Activated gamma-delta T cell treated with anti-CD3 and anti-CD28 coated beads, Interleukin-2, amount 50 U/mL, for 16 hours (primary cell): ENCODE measurements at places on chromosomes 4 and X.

DNA sequence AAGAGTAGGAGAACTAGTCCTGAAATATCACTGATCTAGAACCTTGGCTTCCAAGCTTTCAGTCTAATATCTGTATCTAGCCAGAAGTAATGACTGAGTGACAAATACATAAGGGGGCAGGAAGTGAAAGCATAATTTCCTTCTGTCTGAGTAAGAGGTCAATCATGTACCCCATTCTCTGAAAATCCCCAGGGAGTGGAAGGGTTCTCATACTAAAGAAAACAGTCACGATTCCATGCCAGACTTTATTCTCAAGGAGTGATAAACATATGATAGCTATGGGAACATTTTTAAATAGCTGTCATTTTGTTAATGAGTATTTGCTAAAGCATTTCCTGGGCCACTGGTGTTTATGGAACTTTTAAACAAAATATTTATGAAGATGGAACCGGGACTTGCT lies 308.5 kb downstream of the ARHGAP24 start:
- no peak for DNase-seq

GRCh38 chr4:156420623-156421022 lies 467.0 kb upstream of the CTSO start:
- DNase-seq, result no peak

GRCh38 chrX:13000301-13000811 lies 25.4 kb downstream of the TMSB4X start:
- DNase-seq, result no peak

DNA sequence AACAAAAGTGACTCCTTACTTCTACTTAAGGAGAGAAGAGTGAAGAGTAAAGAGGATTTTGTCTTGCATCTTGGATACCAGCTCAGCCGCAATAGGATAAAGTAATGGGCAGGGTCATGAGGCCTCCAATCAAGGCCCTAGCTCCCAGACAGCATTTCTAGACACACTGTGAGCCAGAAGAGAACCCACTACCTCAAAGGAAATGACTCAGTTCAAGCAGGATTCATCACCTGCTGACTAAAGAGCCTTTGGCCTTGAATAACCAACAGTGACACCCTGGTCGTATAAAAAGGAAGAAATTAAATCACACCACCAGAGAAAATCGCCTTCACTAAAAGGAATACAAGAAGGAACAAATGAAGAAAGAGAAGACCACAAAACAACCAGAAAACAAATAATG lies 416.1 kb downstream of the PCDH18 start:
- no peak for DNase-seq

DNA sequence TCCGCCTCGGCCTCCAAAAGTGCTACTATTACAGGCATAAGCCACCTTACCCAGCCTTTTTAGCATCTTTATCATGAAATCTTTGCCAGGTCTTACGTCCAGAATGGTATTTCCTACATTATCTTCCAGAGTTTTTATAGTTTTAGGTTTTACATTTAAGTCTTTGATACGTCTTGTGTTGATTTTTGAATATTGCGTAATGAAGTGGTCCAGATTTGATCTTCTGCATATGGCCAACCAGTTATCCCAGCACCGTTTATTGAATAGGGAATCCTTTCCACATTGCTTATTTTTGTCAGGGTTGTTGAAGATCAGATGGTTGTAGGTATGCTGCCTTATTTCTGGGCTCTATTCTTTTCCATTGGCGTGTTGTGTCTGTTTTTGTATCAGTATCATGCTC lies 349.6 kb downstream of the KCTD8 start:
- DNase-seq, result no peak
